ENCODE measurements at places on chromosomes 1 and 21.
A peak's percentile ranks its signal among the peaks of the same experiment; 100 is the strongest.

GRCh38 chr1:204544321-204544720, 28.1 kb downstream of the MDM4 start:
- no peak for DNase-seq

DNA sequence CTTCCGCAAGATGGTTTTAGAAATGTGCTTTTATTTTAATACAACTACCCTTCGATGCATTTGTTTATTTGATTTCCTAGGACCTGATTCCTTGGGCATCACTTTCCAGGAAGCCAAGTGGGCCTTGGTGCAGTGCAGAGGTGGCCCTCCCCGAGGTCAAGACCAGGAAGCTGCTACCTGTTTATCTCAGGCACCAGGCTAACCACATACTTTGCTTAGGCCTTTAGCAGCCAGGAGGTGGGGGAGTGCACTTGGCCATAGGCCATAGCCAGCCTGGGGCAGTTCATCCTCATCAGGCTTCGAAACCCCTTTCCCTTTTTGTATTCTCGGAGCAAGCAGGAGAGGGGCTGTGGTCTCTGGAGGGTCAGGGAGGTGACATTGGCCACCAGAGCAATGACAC, 45.4 kb downstream of the SMYD2 start:
- DNase-seq = no peak

- peak; percentile 42 for DNase-seq
These were observed 1.6 kb upstream of the MMP23B start for GRCh38 chr1:1630191-1630964.

- DNase-seq = no peak
These were observed 227.6 kb upstream of the C1orf174 start for GRCh38 chr1:4127592-4128140.

GRCh38 chr1:91173346-91173890, 151.6 kb upstream of the ZNF644 start:
- DNase-seq = no peak

- no peak for DNase-seq
These were observed 6.8 kb downstream of the TIE1 start for GRCh38 chr1:43307458-43308158.

GRCh38 chr1:27026621-27027574, 14.2 kb upstream of the TENT5B start:
- DNase-seq = no peak

- peak; percentile 67 for DNase-seq
These were observed 14.7 kb downstream of the MTHFR start for GRCh38 chr1:11790880-11791715.

GRCh38 chr1:110605446-110605845, 712 bp downstream of the KCNA2 start:
- DNase-seq = no peak

DNA sequence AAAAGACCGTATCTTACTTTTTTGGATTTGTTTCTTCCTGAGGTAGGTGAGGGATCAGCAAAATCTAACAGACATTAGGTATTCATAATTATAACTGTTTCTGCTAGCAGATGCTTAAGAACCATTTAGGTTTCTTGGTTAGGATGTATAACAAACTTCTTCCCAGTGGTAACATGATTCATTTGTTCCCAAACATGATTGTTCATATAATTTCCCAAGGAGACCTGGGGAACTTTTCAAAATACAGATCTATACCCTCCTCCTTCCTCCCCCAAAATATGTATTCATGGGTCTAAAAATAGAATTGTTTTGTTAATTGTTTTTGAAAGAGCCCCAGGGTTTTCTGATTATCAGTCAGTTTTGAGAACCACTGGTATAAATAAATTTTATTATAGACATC, 228.2 kb downstream of the COP1 start:
- no peak for DNase-seq

DNA sequence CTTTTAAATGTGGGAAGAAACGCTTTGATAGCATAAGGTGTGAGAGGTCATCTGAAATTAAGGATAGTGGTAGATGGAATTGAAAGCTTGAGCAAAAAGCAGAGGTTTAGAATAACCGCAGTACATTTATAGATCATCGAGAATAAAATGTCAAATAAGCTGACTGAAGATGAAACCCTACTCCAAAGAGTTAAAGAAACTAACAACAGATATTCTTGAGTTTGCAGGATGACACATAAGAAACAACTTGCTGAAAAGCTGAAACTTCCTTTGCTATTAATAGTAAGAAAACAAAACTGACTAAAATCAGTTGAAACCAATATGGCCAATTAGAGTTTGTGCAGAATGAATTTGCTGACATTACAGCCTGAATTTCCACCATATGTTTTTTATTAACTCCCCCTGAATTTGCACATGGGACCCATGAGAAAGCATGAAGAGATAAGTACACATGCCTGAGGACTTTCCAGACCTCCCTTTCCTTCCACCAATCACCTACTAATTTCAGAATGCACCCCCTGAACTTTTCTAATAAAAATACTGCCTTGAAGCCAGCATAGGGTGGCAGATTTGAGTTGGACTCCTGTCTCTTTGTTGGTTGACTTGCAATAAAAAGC, 1.7 kb upstream of the C1orf185 start:
- DNase-seq = no peak

- peak; percentile 52 for DNase-seq
These were observed 67.6 kb upstream of the SLC22A15 start for GRCh38 chr1:115908565-115909274.

- DNase-seq = no peak
These were observed 144.2 kb downstream of the KCNK2 start for GRCh38 chr1:215226757-215227156.

DNA sequence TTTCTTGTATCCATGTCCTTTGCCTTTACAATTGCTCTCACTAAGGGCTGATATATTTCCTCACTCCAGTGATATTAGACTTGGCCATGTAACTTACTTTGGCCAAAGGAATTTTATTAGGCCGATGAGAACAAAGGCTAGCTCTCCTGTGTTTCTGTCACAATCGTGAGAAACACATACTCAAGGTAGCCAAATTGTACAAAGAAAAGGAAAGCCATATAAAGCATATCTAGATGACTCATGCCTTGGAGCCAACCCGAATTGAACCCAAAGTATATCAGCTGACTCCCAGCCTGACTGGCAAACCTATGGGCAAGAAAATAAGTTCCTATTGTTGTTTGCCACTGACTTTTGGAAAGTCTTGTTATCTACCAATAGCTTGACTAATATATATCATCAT, 371.7 kb upstream of the LRRC7 start:
- no peak for DNase-seq

GRCh38 chr1:247681288-247681897, 1.9 kb upstream of the OR13G1 start:
- DNase-seq = peak; percentile 6

DNA sequence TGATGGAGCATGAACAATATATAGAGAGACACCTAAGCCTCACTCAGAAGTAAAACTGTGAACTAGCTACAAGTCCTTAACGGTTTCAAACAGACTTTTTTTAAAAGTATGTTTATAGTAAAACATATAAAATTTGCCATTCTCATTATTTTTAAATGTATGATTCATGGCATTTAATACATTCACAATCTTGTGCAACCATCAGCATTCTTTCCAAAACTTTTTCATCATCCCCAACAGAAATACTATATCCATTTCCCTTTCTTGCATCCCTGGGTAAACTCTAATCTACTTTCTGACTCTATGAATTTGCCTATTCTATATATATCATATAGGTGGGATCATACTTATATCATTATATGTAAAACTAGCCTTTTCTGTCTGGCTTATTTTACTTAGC, 25.5 kb downstream of the EVI5 start:
- no peak for DNase-seq

DNA sequence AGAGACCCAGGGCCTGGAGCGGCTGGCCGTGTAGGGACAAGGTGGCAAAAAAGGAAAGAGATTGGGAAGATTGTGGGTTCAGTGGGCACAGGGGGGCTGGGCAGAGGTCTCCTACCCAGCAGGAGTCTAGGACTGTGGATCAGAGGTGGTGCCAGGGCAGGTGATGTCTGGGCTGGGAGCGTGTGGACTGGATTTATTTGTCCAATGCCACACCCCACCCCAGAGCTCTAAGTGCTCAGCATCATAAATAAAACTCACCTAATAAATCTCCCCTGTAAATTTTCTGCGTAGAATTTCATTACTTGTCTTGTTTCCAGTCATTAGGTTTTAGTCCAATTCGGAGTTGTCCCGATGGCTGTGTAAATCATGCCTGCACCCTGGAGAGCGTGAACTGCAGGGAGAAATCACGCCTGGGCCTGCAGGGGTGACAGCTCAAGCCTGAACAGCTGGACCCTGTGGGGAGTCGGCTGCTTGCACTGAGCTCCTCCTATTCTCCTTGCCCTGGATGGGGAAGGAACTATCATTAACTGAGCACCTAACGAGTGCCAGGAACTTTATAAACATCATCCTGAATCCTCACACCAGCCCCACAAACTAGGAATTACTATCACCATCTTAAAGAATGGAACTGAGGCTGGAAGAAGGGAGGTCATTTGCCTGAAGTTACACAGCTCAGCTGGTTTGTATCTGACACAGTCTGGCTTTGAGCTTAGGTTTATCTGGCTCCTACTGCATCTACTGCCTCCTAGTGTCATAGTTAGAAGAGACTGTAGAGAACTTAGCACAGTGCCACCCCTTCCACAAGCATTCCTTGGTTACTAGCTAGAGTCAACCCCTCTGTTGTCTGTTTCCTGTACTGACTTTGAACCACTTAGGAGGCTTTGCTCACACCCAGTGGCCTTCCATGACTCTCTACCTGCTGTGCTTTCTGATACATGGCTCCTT, 25.0 kb upstream of the POU3F1 start:
- DNase-seq = no peak

GRCh38 chr1:23913212-23913880, at the start of gene CNR2:
Gene CNR2 (minus strand): TSS chr1:23913362. CDS start chr1:23875617, 37,745 bp downstream.
- no peak for DNase-seq

DNA sequence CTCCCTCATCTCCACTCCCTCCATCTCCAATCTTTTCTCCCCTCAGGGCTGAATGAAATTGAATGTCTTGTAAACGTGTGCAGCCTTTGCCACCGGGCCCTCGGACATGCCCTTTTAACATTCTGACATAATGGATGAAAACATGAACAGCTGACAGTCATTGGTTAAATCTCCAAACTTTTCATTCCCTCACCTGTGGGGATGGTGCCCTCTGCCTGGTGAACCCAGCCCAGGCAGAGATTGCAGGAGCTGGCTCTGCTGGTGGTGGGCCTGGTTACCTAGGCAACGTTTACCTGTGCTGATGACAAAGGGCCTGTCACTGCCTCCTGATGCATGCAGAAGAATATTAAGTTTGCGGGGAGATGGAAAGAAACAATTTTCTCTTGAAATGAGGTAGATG, 21.3 kb downstream of the ST6GALNAC3 start:
- no peak for DNase-seq

GRCh38 chr1:125087247-125087646, 3902.5 kb downstream of the SRGAP2C start:
- no peak for DNase-seq

DNA sequence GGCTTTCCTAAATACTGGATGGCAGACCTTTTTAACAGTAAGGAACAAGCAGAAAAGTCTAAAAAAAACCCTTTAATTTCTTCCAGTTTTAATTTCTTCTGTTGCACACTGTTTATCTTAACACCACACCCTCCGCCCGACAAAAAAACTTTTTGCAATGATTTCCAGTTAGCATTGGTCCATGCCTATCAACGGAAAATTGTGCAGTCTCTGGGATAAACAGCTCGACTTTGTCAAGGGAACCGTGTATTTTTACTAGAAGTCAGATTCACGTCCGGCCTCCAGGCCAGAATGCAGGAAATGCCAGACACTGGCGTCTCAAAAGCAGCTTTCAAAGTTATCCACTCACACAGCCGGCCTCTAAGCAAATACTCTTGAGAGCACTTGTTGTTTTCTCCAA, 378 bp upstream of the NUP210L start:
- no peak for DNase-seq

- no peak for DNase-seq
These were observed 151.0 kb downstream of the CLEC20A start for GRCh38 chr1:178345807-178346206.

GRCh38 chr1:17575797-17576518, 36.5 kb downstream of the ARHGEF10L start:
- no peak for DNase-seq

DNA sequence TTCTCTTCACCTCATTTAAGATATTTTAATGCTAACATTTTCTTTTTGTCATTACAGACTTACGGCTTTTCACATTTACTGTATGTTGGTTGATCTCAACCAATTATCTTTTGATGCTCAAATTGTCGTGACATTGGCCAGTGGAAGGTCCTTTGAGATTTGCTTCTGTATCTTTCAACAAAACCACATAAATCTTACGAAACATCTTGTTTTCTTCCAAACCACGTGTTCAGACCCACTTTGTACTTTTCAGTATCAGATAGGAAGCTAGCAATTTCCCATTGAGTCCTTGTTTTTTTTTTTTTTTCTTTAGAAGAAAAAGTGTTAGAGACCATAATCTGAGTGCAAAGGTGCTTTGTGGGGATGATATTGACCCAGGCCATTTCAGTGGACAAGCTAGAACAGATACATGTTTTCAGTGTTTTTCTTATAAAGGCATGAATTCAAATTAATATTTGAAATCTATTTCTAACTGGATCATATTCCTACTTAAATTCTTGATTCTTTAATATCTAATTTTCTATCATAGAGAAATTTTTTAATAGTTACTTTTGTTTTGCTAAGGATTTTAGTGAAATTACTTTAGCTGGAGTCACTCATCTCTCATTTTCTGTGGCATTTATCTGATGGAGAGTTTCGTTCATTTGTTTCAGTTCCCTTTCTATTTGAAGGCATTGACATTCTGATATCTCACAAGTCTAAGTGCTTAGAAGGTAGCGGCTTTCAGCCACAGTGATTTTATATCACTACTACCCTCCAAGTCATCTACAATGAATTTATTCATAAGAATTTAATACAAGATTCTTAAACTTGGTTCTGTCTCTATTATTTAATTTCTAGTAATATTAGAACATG, 26.7 kb downstream of the ATG4C start:
- no peak for DNase-seq

DNA sequence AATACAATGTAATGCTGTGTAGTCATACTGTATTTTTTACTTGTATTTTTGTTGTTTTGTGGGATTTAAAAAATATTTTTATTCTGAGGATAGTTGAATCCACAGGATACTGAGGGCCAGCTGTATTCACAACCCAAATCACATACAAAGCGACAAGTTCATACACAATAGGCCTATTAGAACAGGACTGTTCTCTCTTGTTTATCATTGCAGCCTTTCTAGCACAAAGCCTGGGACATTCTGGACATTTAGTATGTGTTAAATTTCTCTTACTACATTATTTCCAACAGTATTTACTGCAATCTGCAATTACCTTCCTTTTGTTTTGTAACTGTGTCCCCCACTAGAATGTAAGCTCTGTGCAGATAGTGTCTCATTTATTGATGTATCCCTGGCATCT, 65.4 kb downstream of the SLC35A3 start:
- DNase-seq = peak; percentile 54

Measured in putamen (tissue), 1 donor.